ENCODE measurements at places on chromosomes 6 and 20. TPM values are rescaled to one million over a fixed set of nuclear protein-coding genes. Genes with fewer than 3 reads are reported as not detected.

DNA sequence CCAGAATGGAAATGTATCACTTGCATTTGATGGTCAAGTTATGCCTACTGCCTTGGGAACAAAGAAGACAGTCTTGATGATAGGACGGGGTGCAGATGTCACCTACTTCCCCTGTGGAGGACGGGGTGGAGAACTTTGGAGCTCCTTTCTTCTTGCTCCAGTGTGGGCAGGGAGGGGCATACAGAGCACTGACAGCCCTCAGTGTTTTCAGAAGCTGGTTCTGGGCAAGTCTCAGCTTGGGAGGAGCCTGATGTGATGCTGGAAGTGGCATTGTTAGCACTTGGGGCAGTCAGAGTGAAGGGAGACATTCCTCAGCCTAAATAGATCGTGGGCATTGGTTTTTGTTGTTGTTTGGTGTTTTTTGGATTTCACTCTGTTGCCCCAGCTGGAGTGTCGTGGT is 59.7 kb downstream of the SYNJ2 start:
- no peak for DNase-seq

- DNase-seq = no peak
Measured at GRCh38 chr6:42566614-42567208, 2.9 kb downstream of the UBR2 start.

- peak; percentile 53 for DNase-seq
Measured at GRCh38 chr6:146598772-146599405, at the start of gene ADGB. ADGB (plus strand) TSS chr6:146598972; CDS start chr6:146599041, 69 bp downstream.

- DNase-seq = no peak
Measured at GRCh38 chr6:11486051-11486450, 51.5 kb upstream of the TMEM170B start.

DNA sequence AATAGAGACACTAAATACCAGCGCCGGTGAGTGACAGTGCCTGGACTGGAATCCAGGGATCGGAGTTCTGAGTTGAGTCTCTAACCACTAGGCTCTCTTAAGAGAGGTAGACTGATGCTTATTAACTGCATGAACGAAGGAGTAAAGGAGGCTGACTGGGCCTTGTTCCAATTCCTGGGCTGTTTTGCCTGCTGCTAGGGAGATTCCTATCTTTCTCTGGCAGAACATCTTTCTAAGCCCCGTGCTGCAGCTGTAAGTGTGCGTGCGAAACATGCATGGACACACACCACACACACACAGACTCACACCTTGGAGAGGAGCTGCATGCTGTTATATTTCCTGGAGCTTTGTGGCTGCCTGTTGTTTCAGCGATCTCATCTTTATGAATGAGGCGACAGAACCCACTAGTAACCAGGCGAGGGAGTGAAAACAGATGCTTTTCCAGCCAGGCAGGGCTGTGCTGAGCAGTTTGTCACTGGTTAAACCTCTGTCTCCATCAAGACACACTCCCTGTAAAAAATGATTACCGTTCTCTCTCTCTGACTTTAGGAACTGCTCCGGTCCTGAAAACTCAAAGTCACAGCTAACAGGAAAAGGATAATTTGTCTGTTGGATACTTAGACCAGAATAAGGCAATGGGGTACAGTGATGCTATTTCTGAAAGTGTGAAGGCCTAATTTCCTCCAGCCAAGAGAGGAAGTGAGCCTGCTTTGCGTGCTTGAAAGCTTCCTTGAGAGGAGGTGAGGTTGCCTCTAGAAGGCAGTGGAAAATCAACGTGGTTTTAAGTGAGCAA is 157.4 kb upstream of the ZNF217 start:
- DNase-seq = no peak

DNA sequence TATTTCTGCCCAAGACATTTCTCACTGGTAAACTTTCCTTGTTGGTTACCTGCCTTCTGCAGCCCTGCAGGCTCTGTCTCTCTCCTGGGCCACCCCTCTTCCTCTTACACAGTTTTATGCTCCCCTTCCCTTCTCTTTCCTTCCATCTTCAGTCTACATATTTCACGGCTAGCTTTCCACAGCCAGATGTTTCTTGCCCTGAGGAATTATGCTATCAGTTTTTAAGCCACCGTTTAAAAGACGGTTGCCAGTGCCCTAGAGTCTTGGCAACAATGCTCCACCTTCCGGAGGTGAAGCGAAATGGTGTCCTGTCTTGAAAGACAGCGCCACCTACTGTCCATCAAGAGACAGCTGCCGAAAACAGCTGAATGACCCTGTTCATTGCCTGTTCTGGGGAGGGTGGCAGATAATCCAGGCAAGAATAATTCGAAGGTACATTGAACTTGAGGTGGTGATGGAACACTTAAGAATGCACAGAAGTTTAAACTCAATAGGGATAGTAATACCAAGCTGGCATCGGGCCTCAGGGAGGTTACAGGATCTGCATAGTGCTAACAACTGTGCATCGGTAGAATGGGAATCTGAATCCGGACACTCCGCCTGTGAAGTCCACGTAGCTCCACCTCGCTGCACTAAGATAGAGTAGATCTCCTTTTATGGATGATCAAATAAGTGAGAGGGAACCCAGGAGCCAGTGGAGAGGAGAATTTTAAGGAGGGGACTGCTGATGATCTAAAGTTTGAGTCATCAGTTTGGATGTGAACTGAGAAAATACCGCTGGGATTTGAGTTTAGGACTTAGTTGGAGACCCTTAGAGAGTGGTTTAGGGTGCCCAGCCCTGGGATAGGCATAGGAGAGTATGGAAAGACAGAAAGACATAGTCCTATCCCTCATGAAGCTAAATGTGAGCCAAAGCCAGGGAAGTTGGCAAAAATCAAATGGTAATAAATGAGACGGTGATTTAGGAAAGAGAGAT is 4.8 kb upstream of the TRIM40 start:
- DNase-seq = peak; percentile 60

- DNase-seq = no peak
Measured at GRCh38 chr6:34839666-34840352, 47.9 kb downstream of the BLTP3A start.

- no peak for DNase-seq
Measured at GRCh38 chr6:137843211-137843610, 23.8 kb upstream of the TNFAIP3 start.

GRCh38 chr6:105882121-105882803 is 203.9 kb upstream of the PRDM1 start:
- DNase-seq = no peak

DNA sequence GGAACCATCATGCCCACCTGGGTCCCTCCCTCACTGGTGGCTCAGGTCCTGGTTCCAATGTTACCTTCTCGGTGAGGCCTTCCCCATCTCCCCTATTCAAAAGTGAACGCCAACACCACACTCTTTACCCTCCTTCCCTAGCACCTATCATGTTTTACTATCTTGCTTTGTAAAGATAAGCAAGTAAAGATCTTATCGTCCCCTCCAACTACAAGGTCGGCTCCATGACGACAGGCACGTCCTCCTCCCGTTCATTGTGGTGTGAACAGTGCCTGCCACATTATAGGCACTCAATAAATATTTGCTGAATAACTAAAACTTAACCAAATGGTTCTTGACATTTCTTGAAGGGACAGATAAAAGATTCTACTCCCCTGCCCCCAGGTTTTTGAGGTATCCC is 147.1 kb downstream of the PREX1 start:
- no peak for DNase-seq

- no peak for DNase-seq
Measured at GRCh38 chr6:71028877-71029252, 72.0 kb upstream of the B3GAT2 start.

DNA sequence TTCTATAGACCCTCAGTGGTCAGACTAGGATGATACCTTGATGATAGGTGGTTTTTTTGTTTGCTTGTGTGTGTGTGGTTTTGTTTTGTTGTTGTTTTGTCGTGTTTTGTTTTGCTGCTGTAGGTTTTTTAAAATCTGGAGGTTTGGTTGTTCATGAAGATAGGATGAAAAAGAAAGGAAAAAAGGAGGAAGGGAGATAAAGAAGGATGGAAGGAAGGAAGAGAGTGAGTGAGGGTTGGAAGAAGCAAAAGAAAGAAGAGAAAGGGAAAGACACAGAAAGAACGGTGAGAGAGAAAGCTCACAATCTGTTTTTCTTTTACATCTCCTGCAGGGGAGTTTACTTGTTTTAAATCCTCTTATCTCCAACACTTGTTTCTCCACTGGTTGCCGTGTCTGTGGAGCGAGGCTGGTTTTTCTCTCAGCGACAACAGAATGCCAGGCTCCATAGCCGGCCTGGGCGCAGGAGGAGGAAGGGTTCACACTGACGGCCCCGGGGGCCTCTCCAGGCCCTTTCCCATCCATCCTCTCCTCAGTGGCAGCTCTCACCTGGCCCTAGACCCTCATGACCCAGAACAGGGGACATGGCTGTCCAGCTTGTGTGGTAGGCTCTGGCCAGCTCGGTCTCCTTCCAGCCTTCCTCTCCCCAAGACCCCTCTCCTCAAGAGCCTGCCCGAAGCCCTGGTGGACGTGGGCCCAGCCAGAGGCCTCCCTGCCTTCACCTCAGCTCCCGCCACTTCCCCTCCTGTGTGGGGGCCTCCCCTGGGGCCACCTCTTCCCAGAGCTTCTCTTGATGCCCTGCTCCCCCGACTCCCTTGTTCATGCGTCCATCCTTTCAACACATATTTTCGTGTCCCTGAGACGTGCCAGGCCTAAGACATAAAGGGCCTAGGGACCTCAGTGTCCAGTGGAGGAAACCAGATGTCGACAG is 168.4 kb downstream of the VEGFA start:
- DNase-seq = no peak

GRCh38 chr6:126770176-126770575 is 348.3 kb upstream of the RSPO3 start:
- no peak for DNase-seq

DNA sequence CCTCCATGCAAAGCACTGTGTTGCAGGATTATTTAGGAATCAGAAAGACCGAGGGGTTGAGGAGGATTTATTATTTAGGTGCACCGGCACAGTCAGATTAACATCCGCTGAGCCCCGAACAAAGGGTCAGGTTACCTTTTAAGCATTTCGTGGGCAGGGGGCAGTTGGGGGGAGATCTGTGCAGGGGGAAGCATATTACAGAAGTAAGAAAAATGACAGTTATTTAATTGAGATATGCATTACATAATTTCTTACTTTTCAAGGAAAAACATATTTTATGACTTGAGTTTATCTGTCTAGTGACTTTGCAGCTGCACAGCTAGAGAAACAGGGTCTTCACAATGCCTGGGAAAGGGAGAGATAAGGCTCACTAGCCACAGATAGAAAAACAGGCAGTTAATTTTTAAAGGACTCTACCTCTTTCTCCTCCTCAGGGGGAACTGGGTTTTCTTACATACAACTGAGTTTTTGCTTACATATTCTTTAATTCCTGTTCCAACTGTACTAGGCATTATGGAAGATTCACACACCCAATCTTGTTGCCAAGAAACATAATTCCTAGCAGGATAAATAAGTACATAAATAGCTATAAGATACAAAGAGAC is 1.7 kb upstream of the HINT3 start:
- no peak for DNase-seq

- DNase-seq = no peak
Measured at GRCh38 chr6:94270091-94270948, 851.0 kb upstream of the EPHA7 start.

DNA sequence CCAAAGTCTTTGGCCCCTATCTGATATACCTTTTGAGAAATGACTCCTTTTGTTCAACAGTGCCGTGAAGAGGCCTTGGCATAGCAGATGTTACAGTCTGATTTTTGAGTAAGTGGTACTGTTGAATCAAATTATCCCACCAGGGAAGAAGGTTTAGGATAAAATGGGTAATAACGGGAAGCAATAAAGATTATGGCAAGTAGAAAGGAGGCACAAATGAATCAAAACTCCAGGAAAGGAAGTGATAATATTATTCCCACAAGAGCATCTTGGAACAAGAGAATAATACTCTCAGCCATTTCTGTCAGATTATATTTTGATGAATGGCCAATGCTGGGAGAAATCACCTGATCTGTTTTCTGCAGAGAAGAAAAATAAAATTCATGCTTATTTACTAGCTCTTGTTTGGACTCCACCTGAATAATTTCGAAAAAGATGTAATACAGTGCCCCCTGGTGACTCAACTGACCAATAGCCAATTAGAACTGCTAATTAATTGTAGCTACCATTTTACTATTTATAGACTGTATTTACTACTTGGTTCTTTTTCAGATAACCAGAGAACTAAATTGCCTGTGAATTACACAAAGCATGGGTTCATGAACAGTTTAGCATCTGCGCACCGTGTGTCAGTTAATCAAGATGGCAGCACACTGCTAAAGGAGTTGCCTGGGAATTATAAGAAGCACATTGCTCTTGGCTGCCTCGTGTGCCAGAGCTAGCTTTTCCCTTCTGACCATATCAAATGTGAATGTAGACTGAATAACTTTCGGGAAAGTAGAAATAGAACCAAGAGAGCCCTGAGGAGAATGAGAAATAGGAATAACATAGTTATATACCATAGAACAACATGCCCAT is 78.5 kb upstream of the TRDN start:
- DNase-seq = no peak

DNA sequence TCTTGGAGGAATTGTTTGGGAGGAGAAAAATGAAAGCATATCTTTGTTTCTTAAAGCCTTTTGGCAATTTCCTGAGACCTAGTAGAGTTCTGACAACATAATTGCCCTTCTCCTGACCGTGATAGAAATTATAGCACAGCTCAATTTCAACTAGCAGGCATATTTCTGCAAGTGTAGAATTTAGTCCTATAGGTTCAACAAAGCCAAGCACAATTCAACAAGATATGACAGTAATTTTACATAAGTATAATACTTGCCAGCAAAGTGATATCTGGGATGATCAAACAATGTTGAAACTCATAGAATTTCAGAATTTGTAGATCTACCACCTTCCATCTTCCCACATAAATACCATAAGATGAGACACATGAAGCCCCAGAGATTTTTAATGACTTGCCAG is 73.1 kb downstream of the SPTLC3 start:
- no peak for DNase-seq

Gene TSHZ2
- total RNA-seq = 12.6 TPM

Gene KIF6
- total RNA-seq = 0.15 TPM

Gene RHAG
- 0.97 TPM for total RNA-seq

Gene NKX2-4
- total RNA-seq = not detected

Gene GGT7
- total RNA-seq = 14.3 TPM

Gene SYNDIG1
- 16.7 TPM for total RNA-seq

Gene FLRT3
- total RNA-seq = 2.4 TPM

Gene C6orf52
- total RNA-seq = not detected

Gene GMDS
- 8.4 TPM for total RNA-seq

Measured in left cardiac atrium (tissue), 4 donors.